H9 (cell line): ENCODE measurements at places on chromosomes 5 and 9.
A peak's percentile ranks its signal among the peaks of the same experiment; 100 is the strongest.

DNA sequence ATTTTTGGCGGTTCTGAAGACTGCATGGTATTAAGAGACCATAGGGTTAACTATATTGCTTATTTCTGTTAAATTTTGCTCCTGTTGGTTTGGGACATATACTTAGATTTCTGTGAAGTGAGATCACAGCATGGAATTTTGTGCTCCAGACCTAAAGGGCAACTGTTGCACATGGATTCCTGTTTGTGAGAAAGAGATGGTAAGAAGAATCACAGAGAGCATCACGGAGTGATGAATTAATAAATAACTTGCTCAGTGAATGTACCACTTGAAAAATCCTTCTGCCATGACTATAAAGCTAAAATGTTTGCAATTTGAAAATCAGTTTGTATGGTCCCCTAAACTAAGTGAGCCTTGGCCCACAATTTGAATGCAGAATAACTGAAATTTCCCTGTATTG, 4.5 kb downstream of the PSAT1 start:
- DNase-seq = no peak
- no peaks in the 10 kb centered on the region for H3K4me1 ChIP-seq
- H3K27ac ChIP-seq = no peak overlapping the region
- H3K4me3 ChIP-seq = no peak overlapping the region
- peaks cover 79% of the 10 kb centered on the region for H3K36me3 ChIP-seq
- H3K27me3 ChIP-seq = no peaks in the 10 kb centered on the region

DNA sequence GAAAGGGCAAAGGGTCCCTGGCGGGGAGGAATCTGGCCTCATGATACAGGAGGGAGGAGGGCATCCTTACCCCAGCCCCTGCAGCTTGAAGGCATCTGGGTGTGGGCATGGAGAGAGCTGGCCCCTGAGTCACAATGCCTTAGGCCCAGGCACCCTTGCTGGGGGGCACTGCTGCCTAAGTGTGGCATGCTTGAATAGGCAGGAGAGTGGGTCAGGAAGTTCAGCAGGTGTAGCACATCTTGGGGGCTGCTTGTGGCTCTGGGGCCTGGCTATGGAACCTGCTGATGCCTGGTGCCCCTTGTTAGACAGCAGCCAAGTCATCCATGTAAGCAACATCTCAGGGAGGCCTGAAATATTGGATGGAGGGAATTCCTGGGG, 63.1 kb downstream of the HSPA4 start:
- no peak overlapping the region for H3K27ac ChIP-seq
- no peak overlapping the region for H3K4me3 ChIP-seq
- no peaks in the 10 kb centered on the region for H3K4me1 ChIP-seq
- H3K36me3 ChIP-seq = no peaks in the 10 kb centered on the region
- no peak for DNase-seq
- no peaks in the 10 kb centered on the region for H3K27me3 ChIP-seq

GRCh38 chr9:129351642-129352145, 173.6 kb upstream of the IER5L start:
- peaks cover 4% of the 10 kb centered on the region; the same call in 1 of the 2 replicates for H3K36me3 ChIP-seq
- no peaks in the 10 kb centered on the region; the same call in 1 of the 2 replicates for H3K4me1 ChIP-seq
- DNase-seq = peak; percentile 70
- H3K4me3 ChIP-seq = peak overlapping the region; percentile 74
- no peak overlapping the region for H3K27ac ChIP-seq

GRCh38 chr9:134600371-134600770, 41.2 kb upstream of the COL5A1 start:
- H3K36me3 ChIP-seq = no peaks in the 10 kb centered on the region
- H3K27ac ChIP-seq = no peak overlapping the region
- H3K4me3 ChIP-seq = no peak overlapping the region
- no peaks in the 10 kb centered on the region for H3K27me3 ChIP-seq
- H3K4me1 ChIP-seq = no peaks in the 10 kb centered on the region

DNA sequence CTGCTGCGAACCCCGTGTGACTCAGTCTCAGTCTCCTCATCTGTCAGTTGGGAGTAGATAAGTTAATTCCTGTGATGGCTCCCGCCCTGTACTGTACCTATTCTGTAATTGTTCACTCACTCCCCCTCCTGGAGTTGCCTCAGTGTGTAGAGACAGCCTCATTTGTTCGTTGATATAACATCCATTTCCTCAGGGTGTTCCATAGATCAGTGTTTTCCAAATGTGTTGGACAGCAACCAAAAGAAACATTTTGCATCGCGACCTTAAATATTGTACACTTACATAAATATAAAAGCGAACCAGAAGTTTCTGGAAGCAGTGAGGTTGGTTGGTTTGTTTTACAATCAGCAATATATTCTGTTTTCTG, 698 bp downstream of the NFX1 start:
- 0 out of 2 replicates have a peak, but pooled peaks cover 2% of the 10 kb centered on the region for H3K4me1 ChIP-seq
- peak overlapping the region; percentile 99 for H3K4me3 ChIP-seq
- H3K27me3 ChIP-seq = no peaks in the 10 kb centered on the region
- no peak overlapping the region for H3K27ac ChIP-seq
- H3K36me3 ChIP-seq = peaks cover 30% of the 10 kb centered on the region

GRCh38 chr9:84003246-84003645, 22.6 kb downstream of the RMI1 start:
- no peak for DNase-seq
- no peaks in the 10 kb centered on the region for H3K27me3 ChIP-seq
- no peaks in the 10 kb centered on the region for H3K4me1 ChIP-seq
- H3K36me3 ChIP-seq = peaks cover 24% of the 10 kb centered on the region

DNA sequence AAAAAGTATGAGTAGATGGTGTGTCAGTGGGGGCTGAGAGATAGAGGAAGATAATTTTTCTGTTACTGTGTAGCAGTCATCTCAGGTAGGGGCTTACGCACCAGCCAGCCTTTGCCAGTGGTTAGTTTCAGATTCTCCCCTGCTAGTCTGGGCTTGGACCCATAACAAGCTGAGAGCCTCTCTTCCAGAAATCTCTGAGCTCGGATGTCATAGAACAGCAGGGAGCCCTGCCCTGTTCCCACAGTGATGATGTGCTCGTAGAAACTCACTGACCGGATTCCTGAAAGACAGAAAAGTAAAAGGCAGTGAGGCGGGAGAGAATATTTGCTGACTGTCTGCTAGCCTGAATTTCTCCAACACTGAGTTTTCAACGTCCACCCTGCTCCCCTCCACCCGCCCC, 37.2 kb downstream of the DCAF12 start:
- no peak overlapping the region for H3K4me3 ChIP-seq
- H3K4me1 ChIP-seq = no peaks in the 10 kb centered on the region
- DNase-seq = no peak
- H3K27ac ChIP-seq = no peak overlapping the region
- H3K36me3 ChIP-seq = peaks cover 82% of the 10 kb centered on the region
- H3K27me3 ChIP-seq = no peaks in the 10 kb centered on the region

DNA sequence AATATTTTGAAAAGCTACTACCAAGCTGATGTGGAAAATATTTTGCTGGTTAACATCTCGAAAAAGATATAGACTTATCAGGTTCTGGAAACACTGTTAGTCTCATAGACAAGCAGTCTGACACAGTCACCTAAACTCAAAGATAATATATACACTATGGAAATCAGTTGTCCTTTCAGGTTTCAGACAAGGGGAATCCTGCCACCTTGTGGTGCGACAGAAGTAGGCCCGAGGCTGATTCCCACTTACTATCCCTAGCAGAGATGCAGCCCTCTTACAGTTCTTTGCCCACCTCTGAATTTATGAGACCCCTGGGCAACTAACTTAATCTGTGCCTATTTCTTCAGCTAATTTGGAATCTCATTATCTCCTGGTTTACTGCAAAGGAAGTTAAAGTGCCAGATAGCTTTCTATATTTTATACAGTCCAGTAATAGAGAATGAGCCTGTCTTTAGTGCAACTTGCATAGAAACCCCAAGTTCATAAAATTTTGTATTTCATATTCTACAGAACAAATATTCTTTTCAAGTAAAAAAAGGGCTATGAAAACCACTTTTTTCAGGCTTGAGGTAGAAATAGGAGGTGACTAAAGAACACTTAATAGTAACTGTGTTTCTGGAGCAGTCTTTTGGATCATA, 16.9 kb downstream of the RAD1 start:
- peaks cover 13% of the 10 kb centered on the region for H3K36me3 ChIP-seq
- no peak overlapping the region for H3K27ac ChIP-seq
- peak; percentile 63 for DNase-seq
- H3K27me3 ChIP-seq = no peaks in the 10 kb centered on the region
- no peaks in the 10 kb centered on the region for H3K4me1 ChIP-seq

DNA sequence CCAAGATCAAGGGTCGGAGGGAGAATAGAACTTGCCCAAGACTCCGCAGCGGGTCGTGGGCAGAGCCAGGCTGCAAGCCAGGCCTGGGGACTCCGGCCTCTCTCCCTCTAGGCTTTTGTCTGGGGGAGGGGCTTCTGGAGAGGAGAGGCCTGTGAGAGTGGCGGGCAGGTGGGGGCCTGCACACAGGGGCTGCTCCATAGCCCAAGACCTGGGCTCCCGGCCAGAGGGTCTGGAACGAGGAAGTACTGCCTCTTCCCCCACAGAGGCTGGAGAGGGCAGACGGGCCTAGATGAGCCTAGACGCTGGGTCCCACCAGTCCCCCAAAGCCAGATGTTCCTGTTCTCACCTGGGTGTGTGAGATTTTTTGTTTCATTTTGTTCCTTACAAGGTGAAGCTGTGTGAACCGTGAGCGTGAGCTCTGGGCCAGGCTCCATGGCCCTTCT, 5.2 kb upstream of the ST6GALNAC6 start:
- no peaks in the 10 kb centered on the region for H3K36me3 ChIP-seq
- no peak overlapping the region for H3K27ac ChIP-seq
- peak overlapping the region; percentile 56; the same call in 1 of the 3 replicates for H3K4me3 ChIP-seq

DNA sequence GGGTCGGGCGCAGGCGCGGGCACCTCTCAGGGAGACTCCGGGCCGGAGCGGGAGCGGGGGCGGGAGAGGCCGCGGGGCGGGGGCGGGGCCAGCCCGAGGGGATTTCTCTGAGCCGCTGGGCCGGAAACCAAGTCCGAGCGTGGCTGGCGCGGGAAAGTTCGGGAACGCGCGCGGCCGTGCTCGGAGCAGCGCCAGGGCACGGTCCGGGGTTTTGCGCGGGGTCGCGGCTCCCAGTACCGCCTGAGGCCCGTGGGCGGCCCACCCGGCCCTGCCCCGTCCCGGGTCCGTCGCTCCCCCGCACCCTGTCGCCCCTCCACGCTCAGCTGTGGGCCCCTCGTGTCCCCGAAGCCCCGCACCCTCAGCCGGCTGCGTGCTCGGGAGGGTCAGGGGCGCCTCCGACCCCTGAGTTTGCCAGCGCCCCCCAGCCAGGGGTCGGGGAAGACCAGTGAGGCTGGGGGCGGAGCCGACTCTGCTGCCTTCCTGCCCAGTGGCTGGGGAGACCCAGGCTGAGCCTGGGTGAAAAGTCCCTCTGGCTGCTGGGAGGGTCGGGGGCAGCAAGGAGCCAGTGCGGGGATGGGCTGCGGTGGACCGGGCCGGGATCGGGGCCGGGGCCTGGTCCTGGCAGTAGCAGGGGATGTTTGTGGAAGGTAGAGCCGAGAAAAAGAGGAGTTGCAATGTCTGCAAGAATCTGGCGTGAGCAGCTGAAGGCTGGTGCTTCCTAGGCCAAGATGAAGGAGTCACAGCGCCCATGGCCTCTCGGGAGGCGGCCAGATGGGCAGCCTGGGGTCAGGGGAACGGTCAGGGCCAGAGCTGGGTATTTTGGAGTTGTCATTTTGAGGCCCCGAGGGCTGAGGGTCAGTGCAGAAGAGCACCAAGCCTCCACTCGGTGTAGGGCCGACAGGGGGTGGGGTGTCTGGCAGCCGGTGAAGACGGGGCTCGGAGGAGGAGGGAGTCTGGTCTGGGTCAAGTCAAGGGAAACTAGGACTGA, 588 bp downstream of the TRAF2 start:
- no peaks in the 10 kb centered on the region for H3K27me3 ChIP-seq
- H3K4me1 ChIP-seq = no peaks in the 10 kb centered on the region; the same call in 1 of the 2 replicates
- H3K27ac ChIP-seq = no peak overlapping the region
- peak overlapping the region; percentile 89 for H3K4me3 ChIP-seq
- H3K36me3 ChIP-seq = peaks cover 15% of the 10 kb centered on the region

DNA sequence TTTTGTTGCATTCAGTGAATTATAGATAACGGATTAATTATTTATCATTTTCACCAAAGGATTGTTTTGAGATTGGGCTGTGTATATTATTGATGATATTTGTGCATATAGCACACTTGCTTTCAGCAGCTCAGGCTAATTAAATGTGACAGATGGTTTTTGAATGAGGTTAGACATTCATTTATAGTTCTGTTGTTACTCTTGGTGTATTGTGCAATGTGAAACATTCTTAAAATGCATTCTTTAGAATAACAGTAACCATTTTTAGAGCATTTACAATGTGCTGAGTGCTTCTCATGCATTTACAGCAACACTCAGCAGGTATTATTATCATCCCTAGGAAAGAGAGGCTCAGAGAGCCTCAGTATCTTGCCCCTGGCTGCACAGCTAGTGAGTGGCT, 23.8 kb downstream of the NANS start:
- H3K36me3 ChIP-seq = peaks cover 51% of the 10 kb centered on the region
- no peak for DNase-seq
- H3K27ac ChIP-seq = no peak overlapping the region
- no peaks in the 10 kb centered on the region for H3K27me3 ChIP-seq
- no peak overlapping the region for H3K4me3 ChIP-seq

- H3K4me1 ChIP-seq = peaks cover 2% of the 10 kb centered on the region; the same call in 1 of the 2 replicates
- H3K36me3 ChIP-seq = no peaks in the 10 kb centered on the region
- no peak for DNase-seq
- no peaks in the 10 kb centered on the region for H3K27me3 ChIP-seq
- no peak overlapping the region for H3K27ac ChIP-seq
Observed at GRCh38 chr9:131982671-131983239, 96.9 kb downstream of the MED27 start.

DNA sequence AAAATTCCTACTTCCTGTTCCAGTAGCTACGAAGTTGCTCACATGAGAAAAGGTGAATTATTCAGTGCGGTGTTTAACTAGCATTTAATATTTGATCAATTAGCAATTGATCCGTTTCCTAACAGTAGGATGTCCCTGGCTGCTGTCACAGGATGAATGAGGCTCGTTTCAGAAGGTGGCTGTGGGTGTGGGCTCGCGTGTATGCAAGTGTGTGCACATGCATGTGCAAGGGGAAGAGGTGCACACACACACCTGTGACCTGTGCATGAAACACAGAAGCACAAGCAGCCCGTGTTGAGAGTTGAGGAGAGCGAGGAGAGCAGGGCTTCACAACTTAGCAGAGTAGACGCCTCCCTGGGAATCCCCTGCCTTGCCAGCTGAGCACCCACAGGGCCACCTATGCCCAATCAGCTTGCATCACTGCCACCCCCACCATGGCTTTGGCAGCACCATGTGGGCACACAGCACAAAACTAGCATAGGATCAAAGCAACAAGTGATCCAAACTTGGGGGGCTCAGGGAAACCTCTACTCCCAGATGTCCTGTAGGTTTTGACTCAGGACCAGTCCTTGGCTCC, 107.2 kb downstream of the C5orf15 start:
- peaks cover 13% of the 10 kb centered on the region for H3K36me3 ChIP-seq
- no peaks in the 10 kb centered on the region for H3K4me1 ChIP-seq
- H3K27ac ChIP-seq = no peak overlapping the region
- H3K27me3 ChIP-seq = no peaks in the 10 kb centered on the region
- no peak overlapping the region for H3K4me3 ChIP-seq

- H3K36me3 ChIP-seq = no peaks in the 10 kb centered on the region
- H3K4me1 ChIP-seq = no peaks in the 10 kb centered on the region
- no peaks in the 10 kb centered on the region for H3K27me3 ChIP-seq
- peak; percentile 55 for DNase-seq
Observed at GRCh38 chr9:134602547-134603362, 38.8 kb upstream of the COL5A1 start.
